Cerebellum (tissue), 4 donors: ENCODE measurements at places on chromosomes 1 and 21.

- no peak for DNase-seq
Observed at GRCh38 chr1:39205102-39205780, 746 bp downstream of the MACF1 start.

DNA sequence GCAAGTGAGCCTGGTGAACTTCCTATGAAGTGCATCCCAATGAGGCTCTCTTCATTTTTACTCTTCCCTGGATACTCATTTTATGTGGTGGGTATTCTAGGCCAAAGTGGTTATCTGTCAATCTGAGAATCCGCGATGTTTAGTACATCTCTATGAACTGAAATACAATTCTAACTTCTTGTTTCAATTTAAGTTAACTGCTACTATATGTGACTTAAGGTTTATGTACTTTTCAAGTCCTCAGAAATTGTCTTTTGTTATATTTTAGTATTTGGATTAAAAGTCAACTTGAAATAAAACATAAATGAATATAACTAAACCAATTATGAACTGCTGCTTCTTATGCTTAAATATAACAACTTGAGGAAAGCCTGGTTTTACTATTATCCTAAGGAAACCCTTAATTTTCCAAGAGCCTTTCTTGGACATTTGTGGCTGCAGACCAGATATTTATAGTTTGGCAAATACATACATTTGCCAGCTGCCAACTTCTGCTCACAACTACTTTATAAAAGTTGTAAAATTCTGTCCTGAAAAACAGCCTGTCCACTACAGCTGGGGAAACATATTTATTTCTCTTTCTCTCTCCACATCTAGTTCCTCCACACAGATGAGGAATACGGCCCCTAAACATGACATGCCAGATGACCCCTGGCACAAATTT lies 60.4 kb downstream of the ENAH start:
- DNase-seq = no peak

GRCh38 chr1:232183802-232184201 lies 446.1 kb downstream of the SIPA1L2 start:
- peak; percentile 17 for DNase-seq

DNA sequence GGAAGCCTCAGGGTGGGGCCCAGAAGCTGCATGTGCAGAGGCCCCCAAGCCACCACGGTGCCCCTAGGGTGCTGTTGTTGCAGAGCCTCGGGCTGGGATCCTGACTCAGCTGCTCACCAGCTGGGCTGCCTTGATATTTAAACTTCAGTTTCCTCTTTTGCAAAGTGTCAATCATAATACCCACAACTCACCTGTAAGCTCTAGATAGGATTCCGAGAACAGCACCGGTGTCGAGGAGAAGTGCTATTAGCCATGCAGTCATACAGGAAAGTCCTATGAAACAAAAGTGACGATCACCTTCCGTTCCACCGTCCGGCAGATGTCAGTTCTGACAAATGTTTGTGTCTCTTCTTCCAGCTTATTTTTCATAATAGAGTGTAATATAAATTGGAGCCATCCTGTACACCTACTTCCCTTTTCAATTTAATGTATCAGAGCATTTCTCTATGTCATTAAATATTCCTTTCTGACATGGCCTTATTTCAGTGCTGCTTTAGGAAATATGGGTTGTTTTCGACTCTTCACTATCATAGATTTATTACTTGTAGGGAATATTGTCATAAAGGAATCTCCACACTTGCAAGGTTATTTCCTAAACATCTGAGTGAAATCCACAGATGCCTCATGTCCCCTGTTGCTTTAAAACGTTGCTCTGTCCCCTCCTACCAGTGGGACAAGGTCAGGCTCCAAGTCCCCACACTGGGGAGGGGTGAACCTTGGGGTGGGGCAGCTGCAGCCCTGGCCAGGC lies 100.8 kb downstream of the SIK1 start:
- no peak for DNase-seq

DNA sequence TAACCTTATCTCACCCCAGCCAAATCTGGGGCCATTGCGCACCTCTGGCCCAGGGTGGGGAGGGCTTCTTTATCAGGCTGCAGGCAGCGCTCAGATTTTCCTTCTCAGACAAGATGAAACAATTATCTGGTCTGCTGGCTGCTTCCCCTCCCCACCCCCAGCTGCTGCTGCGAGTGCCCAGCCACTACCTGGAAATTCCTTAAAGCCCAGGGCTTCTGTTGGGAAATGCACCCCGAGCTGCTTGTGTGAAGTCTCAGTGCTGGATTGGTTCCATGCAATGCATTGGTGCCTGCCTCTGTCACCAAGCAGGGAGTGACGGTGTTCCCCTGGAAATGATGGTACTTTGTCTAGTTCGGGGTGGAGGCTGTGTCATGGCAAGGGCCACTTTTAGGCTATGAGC lies 18.5 kb upstream of the ACTL8 start:
- DNase-seq = no peak

DNA sequence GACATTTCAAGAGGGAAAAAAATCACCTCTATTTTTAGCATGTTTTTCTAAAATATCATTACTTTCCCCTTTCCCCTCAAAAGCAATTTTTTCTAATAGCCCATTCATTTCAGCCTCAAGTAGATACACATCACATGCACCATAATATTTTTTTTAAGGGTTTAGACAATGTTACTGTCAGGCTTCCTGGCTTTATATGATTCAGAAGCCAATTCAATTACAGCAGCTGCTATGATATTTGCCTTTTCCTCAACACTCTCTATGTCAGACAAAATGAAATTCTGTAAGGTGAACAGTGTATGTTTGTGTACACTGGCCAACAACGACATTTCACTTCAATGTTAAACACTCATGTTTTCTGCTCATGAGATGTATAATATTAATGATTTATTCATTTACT lies 46.5 kb downstream of the OMA1 start:
- DNase-seq = no peak
